ENCODE measurements at places on chromosomes 3 and 15. TPM values are rescaled to one million over a fixed set of nuclear protein-coding genes. Genes with fewer than 3 reads are reported as not detected.

- peak; percentile 46 for DNase-seq
Measured at GRCh38 chr3:40192628-40193027, 116.9 kb upstream of the EIF1B start.

The GP5 gene
- total RNA-seq: 0.13 TPM

DNA sequence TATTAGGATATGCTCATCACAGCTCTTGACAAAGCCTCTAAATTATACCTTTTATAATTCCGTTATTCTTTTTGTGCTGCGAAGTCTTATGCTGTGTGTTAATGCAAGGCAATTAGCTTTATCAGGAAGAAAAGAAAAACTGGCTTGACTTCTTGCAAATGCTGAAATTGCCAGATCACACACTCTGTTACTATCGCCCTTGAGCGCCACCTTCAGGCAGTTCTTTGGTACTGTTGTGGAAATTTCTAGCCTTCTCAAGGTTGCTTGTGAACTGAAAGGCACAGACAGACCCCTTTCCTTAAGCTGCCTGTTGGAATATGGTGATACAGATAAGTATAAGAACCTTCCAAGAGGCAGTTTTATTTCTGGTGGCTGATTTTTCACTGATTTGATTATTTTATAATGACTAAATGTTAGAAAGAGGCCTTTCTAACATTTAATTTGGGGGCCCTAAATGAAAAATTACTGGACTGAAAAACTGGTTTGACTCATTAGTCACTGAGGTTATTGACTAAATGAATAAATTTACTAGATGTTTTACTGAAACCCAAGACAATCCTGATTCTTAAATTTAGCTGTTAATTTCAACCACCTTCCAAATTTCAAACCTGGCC is 126.2 kb upstream of the RASGRP1 start:
- DNase-seq: peak; percentile 82

GRCh38 chr3:45225465-45226205 is 452 bp downstream of the TMEM158 start:
- peak; percentile 53 for DNase-seq

The GUCA1C gene
- not detected for total RNA-seq

GRCh38 chr3:151460774-151461450 is at the start of gene IGSF10:
TSS of gene IGSF10 (minus strand) at chr3:151461061. CDS start at chr3:151458709, 2,352 bp downstream.
- DNase-seq: peak; percentile 69

The ATP1B3 gene
- total RNA-seq: 250 TPM

DNA sequence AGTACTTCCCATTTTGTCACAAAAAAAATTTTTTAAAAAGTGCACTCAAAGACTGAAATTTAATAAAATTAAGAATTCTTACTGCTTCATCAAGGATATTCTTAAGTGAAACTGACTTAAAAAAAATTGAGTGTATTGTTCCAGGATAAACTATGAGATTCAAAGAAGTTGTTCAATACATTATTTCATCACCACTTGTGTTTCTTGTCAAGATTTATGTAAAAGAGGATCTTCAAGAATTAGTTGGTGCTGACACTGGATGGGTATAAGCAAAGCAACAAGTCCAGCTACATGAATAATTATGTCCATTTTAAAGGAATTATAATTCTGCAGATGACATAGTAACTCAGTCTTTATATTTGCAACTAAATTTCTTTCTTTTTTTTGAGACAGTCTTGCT is 4.3 kb upstream of the AP4E1 start:
- DNase-seq: no peak

The CHRFAM7A gene
- total RNA-seq: 3.3 TPM

DNA sequence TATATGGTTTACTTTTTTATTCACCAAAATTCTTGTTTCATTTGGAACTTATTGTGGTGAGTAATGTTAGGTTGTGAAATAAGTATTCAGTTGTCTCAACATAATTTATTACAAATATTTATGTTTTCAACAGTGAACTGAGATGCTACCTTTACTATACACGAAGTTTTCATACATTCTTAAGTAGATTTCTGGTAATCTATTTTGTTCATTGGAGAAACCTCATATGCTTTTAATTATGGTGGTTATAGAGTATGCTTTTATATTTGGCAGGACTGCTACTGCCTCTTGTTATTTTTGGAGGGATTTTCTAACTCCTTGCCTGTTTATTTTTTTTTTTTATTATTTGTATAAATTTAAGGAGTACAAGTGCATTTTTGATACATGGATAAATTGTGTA is 253.1 kb downstream of the NLGN1 start:
- no peak for DNase-seq

- no peak for DNase-seq
Measured at GRCh38 chr3:159517105-159517504, 471.5 kb upstream of the IL12A start.

GRCh38 chr15:63349621-63350020 is 32.0 kb downstream of the CA12 start:
- no peak for DNase-seq

GRCh38 chr3:171204942-171205341 is 178.4 kb upstream of the SLC2A2 start:
- no peak for DNase-seq

GRCh38 chr15:23561914-23562313 is 3.6 kb upstream of the MKRN3 start:
- no peak for DNase-seq

DNA sequence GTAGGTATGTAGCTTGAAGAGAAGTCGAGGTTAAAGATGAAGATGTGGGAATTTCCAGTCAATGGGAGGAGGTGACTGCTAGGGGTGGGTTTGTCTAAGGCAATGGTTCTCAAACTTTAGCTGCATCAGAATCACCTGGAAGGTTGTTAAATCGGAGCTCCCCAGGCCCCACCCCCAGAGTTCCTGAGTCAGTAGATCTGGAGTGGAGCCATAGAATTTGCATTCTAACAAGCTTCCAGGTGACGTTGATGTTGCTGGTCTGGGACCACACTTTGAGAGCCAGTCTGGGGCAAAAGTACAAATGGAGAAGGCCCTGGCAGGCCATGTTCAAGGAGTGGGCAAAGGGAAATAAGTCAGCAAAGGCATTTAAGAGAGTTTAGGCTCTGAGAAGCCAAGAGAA is 69.1 kb downstream of the CMTM8 start:
- no peak for DNase-seq

The ATP8B4 gene
- 0.24 TPM for total RNA-seq

GRCh38 chr15:76344893-76345582 is 8.5 kb downstream of the ISL2 start:
- no peak for DNase-seq

The PIK3R4 gene
- total RNA-seq: 43.0 TPM
